ENCODE measurements at places on chromosomes 7 and 10.

DNA sequence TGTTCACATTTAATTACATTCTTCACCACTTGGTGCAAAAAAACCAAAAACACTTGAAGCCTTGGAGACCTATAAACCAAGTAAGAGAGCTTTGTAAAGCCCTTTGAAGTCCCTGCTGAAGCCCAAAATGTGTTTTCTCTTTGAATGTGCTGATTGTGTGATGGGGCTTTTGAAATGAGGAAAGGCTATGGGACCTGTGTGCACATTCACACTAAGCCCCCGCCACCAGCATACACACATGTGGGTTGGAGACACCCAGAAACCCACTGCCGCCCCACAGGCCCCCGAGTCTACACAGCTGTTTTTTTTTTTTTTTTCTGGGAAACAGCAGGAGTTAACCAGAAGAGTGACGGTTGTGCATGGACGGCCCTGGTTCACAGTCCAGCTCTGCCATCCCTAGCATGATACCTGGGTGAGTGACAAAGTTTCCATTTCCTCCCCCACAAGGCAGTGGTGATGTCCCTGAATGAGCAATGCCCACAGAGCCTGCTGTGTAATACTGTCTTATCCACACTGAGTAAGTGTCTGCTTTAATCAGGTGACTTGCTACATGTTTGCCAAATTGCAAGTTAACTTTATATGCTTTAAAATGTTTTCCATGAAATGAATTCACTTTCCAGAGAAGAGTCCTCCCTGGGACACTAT lies 154.6 kb upstream of the GDF10 start:
- no peak for DNase-seq

DNA sequence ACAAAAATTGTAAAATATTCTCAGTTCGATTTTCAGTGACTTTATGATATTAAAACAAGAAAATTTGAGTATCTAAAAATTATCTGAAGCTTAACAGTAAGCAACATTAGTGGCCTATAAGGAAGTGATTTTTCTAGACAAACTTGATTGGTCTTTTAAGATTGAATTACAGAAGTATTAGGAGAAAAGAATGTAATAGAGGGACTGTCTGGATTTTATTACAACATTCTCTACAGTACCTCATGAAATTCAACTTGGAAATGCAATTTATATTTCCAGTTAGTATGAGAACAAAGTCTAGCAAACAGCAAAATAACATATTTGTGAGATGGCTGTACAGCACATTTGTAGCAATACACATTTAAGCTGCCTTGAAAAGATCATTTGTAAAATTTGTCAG lies 18.8 kb downstream of the REEP3 start:
- DNase-seq: no peak

- peak; percentile 84 for DNase-seq
Observed at GRCh38 chr7:140696024-140696679, 356 bp upstream of the NDUFB2 start.

- no peak for DNase-seq
Observed at GRCh38 chr10:66629996-66630395, 295.8 kb upstream of the LRRTM3 start.

- no peak for DNase-seq
Observed at GRCh38 chr7:35657125-35657524, 37.8 kb downstream of the HERPUD2 start.

- no peak for DNase-seq
Observed at GRCh38 chr7:80154656-80155333, 20.2 kb downstream of the GNAI1 start.

DNA sequence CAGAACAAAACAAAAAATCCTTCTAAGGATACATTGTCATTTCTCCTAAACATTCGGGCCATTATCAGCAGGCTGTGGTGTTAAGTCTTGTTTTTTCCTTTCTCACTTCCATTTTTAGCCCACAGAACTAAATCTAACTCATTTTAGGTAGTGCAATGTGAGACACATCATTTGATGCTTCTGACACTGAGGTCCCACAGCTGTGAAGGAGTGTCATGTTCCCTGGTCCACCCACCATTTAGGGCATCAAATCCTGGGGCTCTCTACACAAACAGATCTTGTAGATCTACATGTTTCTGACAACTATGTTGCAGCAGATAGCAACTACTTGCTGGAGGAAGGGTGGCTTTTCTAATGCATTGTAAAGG lies 232.5 kb upstream of the IGFBP3 start:
- no peak for DNase-seq

DNA sequence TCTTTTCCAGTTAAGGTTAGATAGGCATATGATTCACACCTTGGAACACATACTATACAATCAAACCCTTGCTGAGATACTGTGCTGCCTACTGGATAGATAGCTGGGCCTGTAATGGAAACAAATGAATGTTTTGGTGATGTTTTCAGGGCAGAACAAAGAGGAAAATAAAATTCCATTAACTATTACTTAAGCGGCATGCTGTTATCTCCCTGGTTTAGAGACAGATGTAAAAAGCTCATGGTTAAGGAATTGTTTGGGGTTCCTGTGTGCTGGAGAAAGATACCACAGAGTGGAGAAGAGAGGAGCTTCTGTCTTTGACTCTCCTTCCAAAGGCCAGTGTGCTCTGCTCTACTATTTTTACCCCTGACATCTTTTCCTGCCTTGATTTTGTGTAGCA lies 341.1 kb downstream of the PLXDC2 start:
- DNase-seq: no peak

GRCh38 chr10:5583525-5584175 lies 58.9 kb downstream of the CALML3 start:
- no peak for DNase-seq

DNA sequence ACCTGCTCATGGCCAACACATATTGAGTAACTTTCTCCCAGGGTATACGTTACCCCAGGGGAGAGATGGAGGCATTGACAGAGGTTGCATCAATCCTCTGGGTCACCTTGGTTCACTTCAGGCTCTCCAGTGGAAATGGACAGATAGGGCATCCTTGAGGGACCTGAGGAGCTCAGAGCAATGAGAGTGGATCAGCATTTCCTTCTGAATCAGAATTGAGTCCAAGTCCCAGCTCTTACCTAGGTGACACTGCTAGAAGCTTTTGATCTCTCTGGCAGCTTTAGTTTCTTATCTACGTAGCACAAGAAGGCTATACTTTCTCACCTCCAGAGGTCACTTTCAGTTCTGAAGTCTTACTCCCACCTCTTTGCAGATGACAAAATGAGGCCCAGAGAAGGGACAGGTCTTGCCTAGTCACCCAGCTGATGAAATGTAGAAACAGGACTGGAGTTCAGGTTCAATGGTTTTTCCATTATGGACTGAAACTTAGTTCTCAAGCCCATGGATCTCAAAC lies 35.2 kb downstream of the PANK1 start:
- no peak for DNase-seq

GRCh38 chr7:44757311-44757710 lies 8.7 kb downstream of the ZMIZ2 start:
- DNase-seq: no peak

DNA sequence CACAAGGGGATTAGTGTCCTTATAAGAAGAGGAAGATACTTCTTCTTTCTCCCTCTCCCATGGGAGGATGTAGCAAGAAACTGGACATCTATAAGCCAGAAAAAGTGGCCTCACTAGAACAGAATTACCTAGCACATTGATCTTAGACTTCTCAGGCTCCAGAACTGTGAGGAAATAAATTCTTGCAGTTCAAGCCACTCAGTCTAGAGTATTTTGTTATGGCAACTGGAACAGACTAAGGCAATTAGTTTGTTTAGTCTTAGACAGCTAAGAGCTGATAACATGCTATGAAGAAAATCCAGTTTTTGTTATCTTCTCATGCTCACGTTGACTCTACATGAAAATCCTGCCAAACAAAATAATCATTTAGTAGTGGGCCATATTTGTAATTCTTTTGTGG lies 627.6 kb upstream of the PHF14 start:
- no peak for DNase-seq

GRCh38 chr10:31669357-31669756 lies 259.3 kb downstream of the ARHGAP12 start:
- DNase-seq: no peak

- DNase-seq: no peak
Observed at GRCh38 chr10:119031496-119032059, 2.1 kb downstream of the NANOS1 start.

- DNase-seq: no peak
Observed at GRCh38 chr10:131934769-131935168, 34.0 kb downstream of the PPP2R2D start.

DNA sequence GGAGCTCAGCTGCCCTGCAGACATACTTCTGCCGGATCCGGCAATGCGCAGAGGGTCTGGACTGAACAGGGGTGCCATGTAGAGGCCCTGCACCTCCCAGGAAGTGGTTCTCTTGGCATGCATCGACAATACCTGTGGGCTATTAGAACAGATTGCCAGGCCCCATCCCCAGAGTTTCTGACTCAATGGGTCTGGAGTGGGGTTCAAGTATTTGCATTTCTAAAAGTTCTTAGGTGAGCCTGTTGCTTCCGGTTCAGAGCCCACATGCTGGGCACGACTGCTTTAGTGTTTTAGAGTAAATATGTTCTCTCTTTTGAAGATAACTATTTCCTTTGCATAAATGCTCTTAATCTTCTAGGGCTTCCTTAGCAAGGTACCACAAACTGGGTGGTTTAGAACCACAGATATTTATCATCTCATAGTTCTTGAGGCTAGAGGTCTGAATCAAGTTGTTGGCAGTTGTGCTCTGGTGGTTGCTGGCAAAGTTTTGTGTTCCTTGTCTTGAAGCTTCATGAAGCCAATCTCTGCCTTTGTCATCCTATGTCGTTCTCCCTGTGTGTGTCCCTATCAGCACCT lies 435.5 kb downstream of the TCERG1L start:
- no peak for DNase-seq

- no peak for DNase-seq
Observed at GRCh38 chr7:131104596-131105293, 222.9 kb upstream of the MKLN1 start.

DNA sequence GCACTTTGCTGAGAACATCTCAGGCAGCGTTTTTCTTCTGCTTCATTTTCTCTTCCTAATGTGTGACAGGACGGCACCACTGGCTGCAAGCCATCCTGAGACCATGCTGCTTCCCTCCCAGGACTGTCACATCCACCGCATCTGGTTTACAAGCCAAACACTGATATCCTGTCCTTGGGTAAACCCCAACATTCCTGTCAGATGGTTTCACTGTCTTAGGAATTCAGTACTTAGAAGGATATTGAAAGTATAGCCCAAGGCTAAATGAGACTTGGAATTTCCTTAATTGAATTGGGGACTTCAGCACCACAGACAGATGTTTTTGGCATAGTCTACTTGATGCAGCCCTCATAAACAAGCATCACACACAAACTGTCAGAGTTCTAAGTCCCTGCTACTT lies 74.2 kb upstream of the PLXNA4 start:
- DNase-seq: no peak

GRCh38 chr7:1275451-1276381 lies 43.0 kb downstream of the UNCX start:
- no peak for DNase-seq

GRCh38 chr7:106792233-106792926 lies 72.7 kb upstream of the PIK3CG start:
- DNase-seq: no peak

DNA sequence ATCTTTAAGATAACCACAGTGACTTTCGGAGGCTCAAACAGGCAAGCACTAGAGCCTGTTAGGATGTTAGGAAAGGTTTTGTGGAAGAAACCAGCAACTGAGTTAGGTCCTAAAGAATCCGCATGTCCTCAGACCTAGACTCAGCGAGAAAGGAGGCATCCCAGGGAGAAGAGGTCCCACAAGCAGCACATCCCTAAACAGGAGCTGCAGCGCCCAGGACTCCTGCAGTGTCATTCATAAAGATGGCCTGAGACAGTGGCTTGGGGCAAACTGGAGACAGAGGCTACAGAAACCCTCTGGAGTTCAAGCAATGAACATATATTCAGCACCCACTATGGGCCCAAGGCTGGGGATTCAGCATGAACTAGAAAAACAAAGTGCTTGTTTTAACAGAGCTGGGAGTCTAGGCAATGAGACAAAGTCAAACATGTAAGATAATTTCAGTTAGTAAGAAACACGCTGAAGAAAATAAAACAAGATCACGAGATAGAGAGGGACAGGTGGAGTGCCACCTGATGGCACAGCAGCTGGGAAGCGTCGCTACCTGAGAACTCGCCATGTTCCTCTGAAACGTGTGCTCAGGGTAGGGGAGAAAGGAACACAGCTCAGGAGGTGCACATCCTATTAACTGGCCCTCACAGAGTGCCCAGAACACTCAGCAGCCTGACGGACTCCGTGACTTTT lies 48.1 kb downstream of the PARD3 start:
- DNase-seq: no peak

DNA sequence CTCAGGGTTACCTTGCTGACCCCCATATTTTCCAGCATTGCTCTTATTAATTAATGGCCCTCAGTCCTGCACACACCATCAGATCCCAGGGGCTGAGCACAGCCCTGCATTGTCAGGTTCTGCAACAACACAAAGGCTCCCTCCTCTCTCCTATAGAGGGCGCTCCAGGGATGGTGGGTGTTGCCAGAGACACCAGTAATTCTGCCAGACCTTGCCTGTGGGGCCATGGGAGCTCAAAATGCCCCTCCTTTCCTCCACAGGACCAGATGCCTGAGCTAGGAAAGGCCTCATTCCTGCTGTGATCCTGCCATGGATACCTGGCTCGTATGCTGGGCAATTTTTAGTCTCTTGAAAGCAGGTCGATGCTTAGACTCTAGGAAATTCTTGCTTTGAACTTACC lies 42.8 kb upstream of the PRSS58 start:
- DNase-seq: no peak

GRCh38 chr7:92517631-92518030 lies 10.7 kb downstream of the PEX1 start:
- no peak for DNase-seq

- no peak for DNase-seq
Observed at GRCh38 chr7:100190048-100190711, 12.5 kb downstream of the STAG3 start.

DNA sequence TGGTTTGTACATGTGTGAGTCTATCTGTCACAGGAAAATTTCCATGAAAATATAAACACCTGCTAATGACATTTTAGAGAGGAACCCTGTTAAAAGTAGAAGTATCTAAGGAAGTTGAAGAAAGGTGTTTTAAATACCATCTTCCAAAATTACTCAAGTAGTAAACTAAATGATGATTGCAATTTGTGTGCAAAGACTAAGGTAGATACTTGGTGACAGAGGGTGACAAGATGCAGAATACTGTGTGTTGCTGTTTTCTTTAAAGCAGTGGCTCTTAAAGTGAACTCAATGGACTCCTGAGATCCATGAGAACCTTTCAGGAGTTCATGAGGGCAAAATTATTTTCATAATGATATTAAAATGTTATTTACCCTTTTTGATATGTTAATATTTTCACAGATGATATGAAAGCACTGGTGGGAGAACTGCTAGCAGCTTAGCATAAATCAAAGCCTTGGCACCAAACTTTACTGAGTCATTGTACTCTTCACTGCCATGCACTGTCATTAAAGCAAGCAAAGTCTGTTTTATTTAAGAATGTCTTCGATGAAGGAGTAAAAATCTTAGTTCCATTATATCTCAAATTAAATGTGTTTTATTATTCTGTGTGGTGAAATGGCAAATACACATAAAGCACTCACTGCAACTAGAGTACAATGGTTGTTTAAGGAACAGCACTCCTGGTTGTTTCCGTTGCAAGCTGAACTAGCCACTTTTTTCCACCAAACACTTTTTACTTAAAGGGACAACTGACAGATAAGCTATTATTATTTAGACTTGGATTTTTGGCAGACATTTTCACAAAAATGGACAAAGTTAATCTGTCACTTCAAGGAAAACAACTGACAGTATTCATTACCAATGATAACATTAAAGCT lies 133.7 kb downstream of the LRRN3 start:
- DNase-seq: no peak

- no peak for DNase-seq
Observed at GRCh38 chr7:147089051-147089461, 972.5 kb downstream of the CNTNAP2 start.

GRCh38 chr10:7955446-7955845 lies 99.0 kb upstream of the GATA3 start:
- no peak for DNase-seq
